ENCODE measurements at places on chromosomes 4 and X.
A peak's percentile ranks its signal among the peaks of the same experiment; 100 is the strongest.

DNA sequence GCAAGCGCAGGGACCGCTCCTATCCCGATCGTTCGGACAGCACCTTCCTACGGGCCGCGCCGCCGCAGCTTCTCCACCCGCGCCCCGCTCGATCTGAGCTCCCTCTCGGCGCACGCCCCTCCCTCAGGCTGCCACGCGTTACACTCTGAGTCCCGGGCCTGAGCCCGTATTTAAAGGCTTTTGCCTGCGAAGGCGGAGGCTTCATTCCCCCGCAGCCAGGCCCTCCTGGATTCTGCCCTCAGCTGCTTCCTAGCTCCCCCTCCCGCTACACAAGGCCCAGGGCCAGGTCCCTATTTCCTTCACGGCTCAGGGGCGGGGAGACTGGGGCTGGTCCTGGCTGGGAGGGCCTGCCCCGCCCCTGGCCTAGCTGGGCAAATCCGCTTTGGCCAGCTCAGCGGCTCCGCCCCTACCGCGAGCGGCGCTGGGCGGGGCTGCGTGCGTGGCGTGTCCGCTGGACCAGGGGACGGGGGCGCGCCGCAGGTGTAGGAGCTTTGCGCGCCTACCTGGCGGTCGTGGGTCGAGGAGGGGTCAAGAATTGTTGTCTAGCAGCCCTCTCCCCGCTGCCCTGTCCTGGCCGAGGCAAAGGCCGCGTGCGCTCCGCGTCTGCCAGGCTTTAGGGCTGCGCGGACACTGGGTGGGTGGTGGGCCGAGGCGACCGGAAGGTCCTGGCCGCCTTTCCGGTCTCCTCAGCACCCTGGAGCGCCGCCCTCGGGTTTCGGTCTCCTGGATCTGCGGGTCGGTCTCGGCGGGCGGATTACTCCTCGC is at the start of gene UGDH:
UGDH (minus strand) TSS at position 144 of the 765 bp plus-strand sequence. CDS start 5,927 bp downstream, outside the sequence.
- DNase-seq: peak; percentile 95

- DNase-seq: no peak
Observed at GRCh38 chrX:623599-624315, 6.8 kb upstream of the SHOX start.

GRCh38 chr4:174056959-174057358 is 226.5 kb downstream of the FBXO8 start:
- DNase-seq: peak; percentile 1

GRCh38 chr4:13325744-13326143 is 158.4 kb downstream of the RAB28 start:
- DNase-seq: no peak

DNA sequence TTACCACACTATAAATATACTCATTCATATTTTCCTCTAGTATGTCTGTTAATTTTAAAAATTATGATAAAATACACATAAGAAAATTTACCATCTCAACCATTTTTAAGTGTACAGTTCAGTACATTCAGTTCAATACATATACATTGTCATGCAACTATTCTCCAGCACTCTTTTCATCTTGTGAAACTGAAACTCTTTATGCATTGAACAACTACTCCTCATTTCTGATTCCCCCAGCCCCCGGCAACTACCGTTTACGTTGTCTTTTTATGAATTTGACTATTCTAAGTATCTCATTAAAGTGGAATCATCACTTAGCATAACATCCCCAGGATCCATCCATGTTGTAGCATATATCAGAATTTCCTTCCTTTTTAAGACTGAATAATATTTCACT is 8.7 kb downstream of the SMARCAD1 start:
- no peak for DNase-seq

DNA sequence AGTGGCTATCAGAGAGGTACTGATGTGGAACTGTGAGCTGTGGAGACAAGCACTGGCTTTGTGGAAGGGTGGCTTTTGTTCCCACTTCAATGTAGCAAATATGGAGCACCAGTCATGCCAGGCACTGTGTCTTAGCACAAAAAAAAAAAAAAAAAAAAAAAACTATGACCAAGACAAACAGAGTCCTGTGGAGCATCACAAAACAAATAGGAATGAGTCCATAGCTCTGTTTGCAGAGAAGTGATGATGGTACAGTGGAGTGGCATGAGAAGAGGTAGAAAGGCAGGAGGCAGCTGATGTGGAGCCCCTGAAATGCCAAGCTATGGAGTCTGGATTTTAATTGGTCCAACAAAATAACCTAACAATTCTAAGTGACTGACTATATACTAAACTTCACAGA is 116.9 kb downstream of the RAB28 start:
- no peak for DNase-seq

DNA sequence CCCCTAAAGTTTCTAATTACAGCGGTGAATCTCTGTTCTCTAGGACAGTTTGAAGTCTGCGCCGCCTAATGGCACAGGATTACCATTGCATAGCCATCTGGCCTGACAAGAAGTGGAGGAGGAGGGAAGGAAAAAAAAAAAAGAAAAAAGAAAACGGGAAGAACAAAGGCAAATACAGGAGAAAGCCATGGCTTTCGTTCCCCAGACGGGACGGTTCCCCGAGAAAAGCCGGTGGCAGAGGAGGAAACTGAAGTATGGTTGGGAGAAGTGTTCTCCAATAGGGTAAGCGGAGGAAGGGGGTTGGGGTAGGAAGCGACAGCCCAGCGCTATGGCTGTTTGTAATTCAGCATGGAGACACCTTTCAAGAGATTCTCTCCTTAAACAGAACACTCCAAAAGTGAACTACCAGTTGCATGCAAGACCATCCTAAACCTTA is 80.8 kb downstream of the HMGN5 start:
- peak; percentile 77 for DNase-seq

GRCh38 chrX:39518476-39519029 is 579.2 kb downstream of the BCOR start:
- DNase-seq: no peak

- peak; percentile 7 for DNase-seq
Observed at GRCh38 chrX:103774070-103774642, 2.5 kb upstream of the PLP1 start.

DNA sequence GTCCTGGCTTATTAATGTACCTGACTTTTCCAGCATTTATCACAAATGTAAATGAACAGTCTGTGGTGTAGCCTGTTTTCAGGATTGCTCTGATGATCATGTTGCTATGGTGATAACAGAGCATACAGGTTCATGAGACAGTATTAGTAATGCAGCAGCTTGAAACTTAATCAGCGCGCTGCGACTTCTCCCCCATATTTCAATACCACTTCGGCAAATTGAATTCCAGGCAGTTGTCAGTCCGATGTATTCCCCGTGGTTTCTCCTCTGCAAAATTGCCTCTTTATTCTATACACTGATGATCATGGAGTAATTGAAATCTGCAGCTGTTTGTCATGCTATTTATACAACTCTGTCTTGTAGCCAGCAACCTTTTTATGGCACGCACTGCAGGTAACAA is 239.3 kb downstream of the C4orf33 start:
- DNase-seq: no peak

DNA sequence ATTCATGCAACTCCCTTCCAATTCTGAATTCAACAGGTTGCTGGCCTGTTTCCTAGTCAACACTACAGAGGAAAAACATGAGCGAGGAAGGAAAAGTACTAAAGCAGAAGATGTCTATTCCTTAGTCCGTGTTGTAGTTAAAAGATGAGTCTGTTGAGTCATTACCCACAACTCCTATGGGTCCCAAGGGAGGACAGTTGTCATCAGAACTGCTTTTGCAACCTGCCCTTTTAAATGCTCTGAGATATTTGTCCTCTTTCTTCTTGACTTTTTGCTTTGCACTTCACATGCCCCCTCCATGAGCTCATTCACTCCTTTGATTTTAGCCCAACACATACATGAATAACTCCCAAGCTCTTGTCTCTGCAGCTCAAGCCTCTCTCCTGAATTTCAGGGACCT is 119.2 kb downstream of the CORIN start:
- DNase-seq: no peak

DNA sequence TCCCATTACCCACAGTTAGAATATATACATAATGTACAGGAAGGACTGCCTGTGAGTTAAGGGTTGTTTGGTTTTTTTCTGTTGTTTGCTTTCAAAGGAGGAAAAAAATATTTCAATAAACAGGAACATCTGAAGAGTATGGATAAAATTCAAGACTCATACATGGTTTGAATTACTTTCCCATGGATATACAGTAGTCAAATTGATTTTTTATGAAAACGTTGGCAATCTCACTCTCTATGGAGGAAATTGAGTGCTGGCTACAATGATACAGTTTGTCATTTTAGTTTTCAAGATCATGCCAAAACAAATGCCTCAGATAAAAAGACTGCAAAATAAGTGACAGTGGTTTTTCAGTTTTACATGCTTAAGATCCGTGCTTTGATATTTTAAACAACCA is 116.6 kb downstream of the SH3RF1 start:
- no peak for DNase-seq

DNA sequence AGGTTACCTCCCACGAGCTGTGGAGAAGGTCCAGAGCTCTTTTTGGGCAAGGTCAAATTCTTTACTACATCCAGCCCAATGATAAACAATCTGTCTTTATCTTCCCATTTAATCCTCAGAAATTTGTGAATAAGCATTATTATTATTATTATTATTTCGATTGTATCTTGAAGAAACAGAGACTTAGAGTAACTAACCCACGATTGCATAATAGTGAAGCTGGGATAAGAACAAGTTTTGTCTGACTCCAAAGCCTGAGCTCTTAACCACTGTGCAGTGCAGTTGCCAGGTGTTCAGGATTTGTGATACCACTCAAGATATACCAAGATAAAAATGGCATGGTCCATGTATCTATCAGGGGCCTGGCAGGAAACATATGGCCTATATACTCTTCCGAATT is 166.5 kb upstream of the LDB2 start:
- DNase-seq: no peak

- no peak for DNase-seq
Observed at GRCh38 chr4:45663003-45663402, 460.9 kb downstream of the GABRG1 start.

- peak; percentile 84 for DNase-seq
Observed at GRCh38 chr4:17667653-17668201, 53.3 kb downstream of the MED28 start.

DNA sequence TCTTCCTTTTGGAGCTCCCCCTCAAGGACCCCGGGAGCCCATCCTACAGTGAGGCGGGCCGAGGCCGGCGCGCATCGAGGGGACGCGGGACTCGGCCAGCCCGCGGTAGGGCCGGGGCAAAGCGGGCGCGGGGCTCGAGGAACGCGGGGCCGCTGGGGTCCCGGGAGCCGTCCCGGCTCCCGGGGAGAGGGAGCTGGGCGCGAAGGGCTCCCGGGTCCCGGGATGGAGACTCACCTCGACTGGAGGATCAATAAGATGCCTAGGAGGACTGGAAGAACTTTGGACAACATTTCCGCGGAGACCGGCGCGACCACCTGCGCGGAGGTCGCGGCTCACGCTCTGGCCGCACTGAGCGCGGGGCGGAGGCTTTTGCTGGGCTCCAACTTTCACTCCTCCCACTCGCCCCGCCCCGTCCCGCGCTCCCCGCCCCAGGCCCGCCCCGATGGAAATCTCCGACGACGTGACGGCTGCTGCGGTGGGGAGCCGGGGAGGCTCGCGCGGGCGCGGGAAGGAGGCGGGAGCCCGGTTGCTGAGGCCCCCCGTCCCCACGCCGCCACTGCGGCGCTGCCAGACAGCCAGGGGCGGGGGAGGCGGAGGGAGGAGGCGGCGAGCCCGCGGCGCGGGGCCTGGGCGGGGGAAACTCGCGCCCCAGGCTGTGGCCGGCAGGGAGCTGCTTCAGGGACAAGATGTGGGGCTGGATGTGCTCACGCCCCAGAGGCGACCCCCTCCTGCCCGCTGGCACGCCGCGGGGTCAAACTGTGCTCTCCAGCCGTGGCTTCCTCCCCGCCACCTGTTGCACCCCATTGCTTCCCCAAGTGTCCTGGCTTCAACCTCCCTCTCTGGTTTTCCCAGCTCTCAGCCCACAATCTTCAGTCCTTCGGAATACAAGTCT is at the start of gene GABRE:
GABRE (minus strand) TSS at position 341 of the 892 bp plus-strand sequence; CDS start at position 290, 51 bp downstream.
- no peak for DNase-seq

All from OCI-LY7 (cell line).